AML-193 (cell line): ENCODE measurements at places on chromosomes 7 and 10.

DNA sequence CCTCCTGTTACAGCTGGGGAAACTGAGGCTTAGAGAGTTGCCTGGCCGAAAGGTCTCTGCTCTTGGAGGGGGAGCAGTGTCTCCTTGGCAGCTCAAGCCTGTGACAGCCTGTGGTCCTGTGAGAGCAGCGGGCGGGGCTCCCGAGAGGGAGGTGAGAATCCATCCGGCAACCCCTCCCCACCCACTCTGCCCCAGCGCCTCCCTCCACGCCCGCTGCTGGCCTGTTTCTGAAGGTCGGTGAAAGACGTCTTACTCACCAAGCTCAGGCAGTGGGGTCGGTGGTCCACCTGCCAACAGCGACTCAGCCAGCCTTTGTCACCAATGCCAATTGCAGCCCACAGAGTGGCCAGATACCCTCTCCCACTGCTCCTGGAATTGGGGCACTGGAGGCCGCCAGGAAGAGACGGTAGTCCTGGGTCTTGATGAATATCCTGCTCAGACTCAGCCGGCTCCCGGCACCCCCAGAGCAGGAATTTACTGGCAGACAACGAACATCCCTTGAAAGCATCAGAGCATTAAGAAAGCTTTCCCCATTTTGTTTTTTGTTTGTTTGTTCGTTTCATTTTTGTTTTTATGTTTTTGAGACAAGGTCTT is 7.4 kb upstream of the TTYH3 start:
- no peak for DNase-seq

- no peak for DNase-seq
These were observed 357.7 kb downstream of the PHF14 start for GRCh38 chr7:11331128-11332102.

GRCh38 chr7:120783721-120784120 is 74.2 kb downstream of the TSPAN12 start:
- DNase-seq, result no peak

DNA sequence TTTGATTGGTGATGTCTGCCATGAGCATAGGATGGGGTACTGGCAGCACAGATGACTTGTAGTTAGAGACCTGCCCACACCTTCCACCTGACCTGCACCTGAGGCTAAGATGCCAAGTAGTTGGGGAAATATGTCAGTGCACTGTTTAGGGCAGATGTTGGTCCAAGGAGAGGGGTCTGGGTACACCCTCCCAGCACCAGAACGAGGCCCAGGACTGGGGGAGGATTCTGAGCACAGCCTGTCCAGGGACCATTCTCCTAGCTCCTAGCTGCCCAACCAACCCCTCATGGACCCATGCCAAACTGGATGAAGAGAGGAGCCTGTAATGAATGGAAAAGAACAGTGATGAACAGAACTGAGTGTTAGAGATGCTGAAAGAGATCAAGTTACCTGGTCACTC is 28.0 kb downstream of the FRMPD2 start:
- DNase-seq, result no peak

DNA sequence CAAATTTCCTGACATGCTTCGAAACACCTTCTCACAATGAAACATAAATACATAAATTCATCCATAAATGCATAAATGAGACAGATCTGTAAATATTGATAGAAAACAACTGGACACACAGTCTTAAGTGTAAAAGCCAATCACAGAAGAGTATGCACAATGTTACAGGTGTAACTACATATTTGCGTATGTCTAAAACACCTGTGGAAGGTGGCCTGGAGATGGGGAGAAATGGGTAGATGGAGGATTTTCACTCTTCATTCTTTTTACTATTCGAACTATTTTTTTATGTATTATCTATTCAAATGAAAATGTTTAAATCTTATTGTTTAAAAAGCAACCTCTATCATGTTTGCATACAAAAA is 860 bp downstream of the IQUB start:
- DNase-seq, result no peak

DNA sequence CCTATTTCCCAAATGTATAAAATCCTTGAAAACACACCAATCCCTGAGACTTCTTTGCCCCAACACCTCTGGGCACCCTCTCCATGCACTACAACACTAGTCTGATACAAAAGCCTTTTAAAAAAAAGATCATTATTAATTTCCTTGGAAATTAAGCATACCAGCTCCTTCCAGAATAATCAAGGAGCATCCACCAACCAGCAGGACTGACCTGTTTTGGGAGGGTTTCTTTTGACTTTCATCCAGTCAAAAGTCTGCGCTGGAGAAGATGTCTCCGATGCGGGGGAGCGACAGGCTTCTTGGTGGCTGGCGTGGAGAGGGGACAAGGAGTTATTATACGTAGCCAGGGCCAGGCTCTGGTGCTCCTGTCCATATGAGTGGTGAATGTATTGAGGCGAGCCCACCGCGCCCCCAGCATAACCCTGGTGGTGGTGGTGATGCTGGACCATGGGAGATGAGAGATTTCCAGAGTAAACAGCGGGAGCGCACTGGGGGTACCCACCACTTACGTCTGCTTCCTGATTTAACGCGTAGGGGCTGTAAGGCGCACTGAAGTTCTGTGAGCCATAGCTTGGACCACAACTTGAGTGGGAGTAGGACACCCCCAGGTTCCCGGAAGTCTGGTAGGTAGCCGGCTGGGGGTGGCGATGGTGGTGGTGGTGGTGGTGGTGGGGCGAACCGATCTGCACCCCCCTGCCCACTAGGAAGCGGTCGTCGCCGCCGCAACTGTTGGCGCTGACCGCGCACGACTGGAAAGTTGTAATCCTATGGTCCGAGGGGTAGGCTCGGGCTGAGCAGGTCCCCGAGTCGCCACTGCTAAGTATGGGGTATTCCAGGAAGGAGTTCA is 527 bp downstream of the HOXA1 start:
- no peak for DNase-seq

- no peak for DNase-seq
These were observed 516.9 kb downstream of the REEP3 start for GRCh38 chr10:64038107-64038506.

GRCh38 chr10:110425684-110426293 is 71.9 kb upstream of the DUSP5 start:
- no peak for DNase-seq

DNA sequence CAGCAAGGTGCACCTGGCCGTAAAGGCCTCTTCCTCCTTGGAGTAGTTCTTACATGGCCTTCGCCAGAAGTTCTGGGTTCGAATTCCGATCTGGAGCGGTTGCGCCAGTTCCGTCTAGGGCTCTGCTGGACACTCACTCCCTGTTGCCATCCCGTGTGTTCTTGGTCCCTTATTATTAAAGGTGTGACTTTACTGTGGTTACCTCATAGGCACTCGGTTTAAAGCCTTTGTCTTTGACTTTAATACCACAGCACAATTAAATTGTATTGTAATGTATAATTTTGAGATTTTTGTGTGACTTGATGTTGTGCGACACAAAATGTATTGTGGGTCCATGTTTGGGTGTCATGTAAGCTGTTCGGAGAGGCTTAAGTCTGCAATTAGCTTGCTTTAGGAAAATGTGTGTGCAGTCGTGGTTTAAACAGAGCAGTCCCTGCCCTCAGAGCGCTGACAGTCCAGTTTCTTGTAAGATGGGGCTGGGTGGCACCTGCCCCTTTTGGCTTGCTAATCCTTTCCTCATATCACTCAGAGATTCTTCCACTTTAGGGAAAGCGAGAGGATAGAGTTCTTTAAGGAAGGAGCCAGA is 919 bp downstream of the INPP5F start:
- DNase-seq, result no peak

DNA sequence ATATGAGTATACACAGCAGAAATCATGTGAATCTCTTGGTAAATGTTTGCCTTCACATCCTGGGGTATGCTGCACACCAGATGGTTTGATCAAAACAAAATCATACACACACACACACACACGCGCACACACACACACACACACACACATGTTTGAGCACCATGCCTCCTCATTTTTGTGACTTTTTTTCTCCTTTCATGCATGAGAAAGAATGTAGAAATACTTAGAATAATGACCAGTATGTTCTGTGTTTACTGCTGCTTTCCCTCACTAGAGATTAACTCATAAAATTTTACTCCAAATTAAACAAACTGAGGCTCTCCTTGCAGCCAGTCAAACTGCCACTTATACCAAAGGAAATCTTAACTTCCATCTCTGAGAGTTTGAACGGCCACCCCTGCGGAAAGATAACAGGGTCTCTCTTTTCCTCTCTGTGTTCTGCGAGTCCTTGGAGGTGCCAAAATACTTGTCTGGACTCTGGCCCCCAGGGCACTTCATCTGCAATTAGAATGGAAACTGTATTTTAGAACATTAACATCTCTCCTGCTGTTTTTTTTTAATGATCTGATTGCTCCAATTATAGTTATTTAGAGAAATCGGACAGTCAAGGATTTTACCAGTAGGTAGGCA is 320.8 kb upstream of the NFE2L3 start:
- DNase-seq, result no peak

DNA sequence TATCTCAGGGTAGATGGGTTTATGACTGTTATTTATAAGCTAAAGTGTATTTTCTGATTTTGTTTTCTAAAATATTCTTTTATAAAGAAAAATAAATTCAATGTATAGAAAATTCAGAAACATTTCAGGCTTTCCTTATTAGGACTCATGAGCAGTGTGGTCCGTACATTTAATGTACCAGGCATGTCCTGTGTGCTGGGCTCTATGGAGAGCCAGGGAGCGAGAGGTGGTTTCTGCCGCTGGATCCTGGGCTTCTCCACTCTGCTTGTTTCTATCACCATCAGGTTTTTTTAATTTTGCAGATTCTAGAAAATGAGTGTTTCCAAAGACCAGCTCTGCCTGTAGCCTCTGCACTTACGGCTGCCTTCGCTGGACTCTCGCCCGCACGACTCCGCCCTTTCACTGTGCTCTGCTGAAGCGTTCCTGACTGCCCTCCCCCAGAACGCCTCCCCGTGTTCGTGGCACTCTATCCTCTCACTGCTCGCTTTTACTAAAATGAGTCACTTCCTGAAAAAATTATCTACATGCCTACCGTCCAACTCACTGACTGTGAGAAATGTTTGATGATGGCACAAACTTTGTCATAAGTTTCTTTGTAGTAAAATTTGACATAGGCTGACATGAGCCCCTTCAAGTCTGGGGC is 188.5 kb downstream of the ZMYND11 start:
- DNase-seq, result peak; percentile 64

GRCh38 chr10:62907470-62908212 is 91.5 kb upstream of the EGR2 start:
- no peak for DNase-seq

DNA sequence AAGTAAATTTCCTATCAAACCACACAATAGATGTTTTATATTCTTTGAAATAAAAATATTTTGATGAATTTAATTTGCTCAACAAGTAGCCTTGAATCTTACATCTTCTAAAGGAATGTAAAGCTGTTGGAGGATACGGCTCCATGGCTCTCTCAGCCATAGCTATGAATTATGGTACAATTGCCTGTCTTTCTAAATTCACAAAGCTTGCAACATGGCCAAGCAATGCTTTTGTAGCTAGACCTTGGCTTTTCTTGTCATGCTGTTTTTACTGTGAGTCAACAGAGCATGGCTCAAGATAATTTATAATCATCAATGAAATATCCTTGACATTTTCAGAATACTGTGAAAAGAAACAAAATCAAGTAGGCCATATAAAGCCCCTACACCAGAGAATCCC is 286.7 kb downstream of the CACNA2D1 start:
- no peak for DNase-seq

- peak; percentile 61 for DNase-seq
These were observed 225.5 kb downstream of the SFMBT2 start for GRCh38 chr10:7185367-7185690.

GRCh38 chr7:46576950-46577349 is 655.9 kb upstream of the IGFBP3 start:
- DNase-seq, result no peak

DNA sequence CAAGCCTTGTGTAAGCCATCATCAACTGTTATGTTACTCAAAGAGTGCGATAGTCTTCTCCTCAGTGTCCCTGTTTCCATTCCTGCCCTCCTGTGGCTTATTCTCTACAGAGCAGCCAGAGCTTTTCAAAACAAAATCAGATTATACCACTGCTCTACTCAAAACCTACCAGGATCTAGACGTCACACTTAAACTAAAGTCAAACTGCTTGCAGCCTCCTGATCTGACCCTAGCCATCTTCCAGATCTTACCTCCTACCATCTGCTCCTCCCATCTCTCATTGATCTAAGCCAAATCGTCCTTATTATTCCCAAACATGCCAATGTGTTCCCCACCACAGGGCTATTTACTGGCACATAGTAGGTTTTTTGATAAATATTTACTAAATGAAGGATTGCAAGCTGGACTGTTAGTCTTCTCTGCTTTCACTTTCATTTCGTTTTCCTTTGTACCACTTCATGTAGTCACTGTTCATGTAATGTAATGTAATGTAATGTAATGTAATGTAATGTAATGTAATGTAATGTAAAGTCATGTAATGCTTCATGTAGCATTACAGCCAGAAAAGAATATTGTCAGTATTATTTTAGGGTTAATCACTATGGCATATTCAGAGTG is 116.1 kb downstream of the GPR37 start:
- DNase-seq, result no peak

DNA sequence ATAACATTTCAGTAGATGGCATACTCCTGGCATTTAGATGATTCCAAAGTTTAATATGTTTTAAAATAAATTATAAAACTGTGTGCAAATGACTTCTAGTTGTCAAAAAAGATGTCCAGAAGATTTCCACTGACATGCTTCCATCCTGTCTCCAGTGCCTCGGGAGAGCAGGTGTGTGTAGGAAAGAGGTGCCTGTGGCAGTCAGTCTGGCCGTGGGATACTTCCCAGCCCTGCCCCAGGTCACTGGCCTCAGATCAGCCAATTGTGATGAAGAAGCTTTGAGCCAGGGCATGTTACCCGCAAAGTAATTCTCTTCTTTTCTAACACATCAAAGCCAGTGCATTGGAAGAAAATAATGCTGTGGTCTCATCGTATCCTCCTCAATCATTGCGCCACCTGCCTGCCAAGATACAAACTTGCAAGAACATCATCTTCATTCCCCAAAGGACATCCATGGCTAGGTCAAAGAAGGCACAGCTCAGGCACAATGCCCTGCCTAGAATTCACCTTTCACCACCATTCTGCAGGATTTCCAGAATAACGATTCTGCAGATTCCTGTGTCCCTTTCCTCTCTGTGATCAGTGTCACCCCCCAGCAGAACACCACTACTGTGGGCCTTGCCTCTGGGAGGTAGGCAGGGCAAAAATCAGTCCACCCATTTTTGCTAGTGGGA is 6.3 kb upstream of the KCNMA1 start:
- peak; percentile 32 for DNase-seq

DNA sequence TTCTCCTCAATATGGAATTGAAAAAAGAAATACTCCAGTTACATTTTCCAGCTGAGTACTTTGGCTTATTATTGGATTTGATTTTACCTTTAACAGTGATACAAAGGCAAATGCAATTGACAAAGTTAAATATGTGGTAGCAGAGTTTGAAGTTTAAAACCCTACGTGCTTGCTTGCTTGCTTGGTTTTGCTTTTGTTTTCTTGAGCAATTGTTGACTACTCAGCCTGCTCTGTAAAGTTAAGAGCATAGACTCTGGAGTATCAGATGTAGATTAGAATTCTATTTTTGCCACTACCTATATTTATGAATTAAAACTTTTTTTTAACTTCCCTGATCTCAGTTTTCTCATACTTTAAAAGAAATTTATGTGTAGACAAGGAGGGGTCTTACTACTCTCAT is 51.4 kb downstream of the PCDH15 start:
- DNase-seq, result no peak
